ENCODE measurements at places on chromosomes 12 and 14. TPM values are rescaled to one million over a fixed set of nuclear protein-coding genes. Genes with fewer than 3 reads are reported as not detected.
A peak's percentile ranks its signal among the peaks of the same experiment; 100 is the strongest.

GRCh38 chr14:71536015-71536740, 396.1 kb upstream of the RGS6 start:
- no peak for DNase-seq

GRCh38 chr14:33454707-33455106, 496.2 kb downstream of the EGLN3 start:
- no peak for DNase-seq

Gene MLEC
- 60.6 TPM for total RNA-seq

GRCh38 chr14:52918486-52918885, 32.4 kb downstream of the FERMT2 start:
- no peak for DNase-seq

- no peak for DNase-seq
Observed at GRCh38 chr14:50103558-50103957, 12.8 kb downstream of the VCPKMT start.

- no peak for DNase-seq
Observed at GRCh38 chr12:103865151-103865730, 24.2 kb upstream of the NT5DC3 start.

DNA sequence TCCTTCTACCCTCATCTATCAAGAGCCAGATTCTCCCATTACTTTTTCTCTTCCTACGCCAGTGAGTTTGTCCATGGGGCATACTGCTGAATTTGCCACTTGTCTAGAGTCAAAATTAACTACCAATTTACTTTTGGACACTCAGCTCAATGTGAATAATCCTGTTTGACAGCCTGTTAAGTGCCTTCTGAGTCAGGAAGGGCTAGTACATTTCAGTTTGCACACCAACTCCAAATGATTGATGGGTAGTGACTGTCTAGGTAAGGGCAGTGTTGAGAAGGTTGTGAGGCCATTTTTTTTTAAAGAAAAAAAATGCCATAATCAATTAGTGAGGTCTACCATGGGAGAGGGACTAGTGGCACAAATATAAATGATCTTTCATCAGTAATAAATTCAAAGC, 21.8 kb upstream of the TRIM9 start:
- no peak for DNase-seq

DNA sequence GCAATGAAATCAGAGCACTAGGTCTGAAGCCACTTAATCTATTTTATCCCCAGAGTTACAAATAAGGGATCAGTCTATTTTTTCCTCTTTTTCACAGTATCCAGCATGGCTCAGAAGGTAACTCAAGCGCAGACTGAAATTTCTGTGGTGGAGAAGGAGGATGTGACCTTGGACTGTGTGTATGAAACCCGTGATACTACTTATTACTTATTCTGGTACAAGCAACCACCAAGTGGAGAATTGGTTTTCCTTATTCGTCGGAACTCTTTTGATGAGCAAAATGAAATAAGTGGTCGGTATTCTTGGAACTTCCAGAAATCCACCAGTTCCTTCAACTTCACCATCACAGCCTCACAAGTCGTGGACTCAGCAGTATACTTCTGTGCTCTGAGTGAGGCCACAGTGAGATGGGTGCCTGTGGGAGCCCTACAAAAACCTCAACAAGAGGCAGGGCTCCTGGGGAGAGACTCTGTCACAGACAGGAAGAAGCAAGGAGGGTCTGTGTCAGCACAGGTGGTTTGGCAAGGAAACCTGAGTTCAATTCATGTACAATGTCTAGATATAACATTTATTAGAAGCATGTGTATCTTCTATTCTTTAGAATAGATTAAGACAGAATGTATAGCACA, 334.3 kb upstream of the OR4E1 start:
- no peak for DNase-seq

Gene TDRD9
- 3.1 TPM for total RNA-seq

- no peak for DNase-seq
Observed at GRCh38 chr12:129964826-129965457, 61.1 kb upstream of the TMEM132D start.

- DNase-seq = no peak
Observed at GRCh38 chr14:102180248-102180998, 40.7 kb downstream of the WDR20 start.

DNA sequence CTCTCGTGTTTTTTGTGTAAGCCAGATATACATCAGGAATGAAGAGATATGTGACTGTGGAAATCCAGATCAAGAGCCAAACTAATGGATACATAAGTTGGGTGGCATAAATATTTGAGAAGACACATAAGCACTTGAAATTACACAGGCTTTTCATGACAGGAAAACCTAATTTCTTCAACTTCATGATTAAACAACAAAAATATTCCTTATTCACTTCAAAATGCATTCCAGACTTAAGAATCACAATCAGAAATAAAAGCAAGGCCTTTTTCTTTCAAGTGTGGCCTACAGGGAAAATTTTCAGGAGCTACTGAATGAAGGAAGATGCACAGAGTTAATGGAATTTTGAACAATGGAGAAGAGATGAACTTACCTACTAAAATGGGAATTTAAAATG, 515.6 kb downstream of the FOXG1 start:
- DNase-seq = no peak

Gene MMP17
- total RNA-seq = 11.3 TPM

Gene STRAP
- total RNA-seq = 78.1 TPM

Gene LBHD2
- total RNA-seq = not detected

DNA sequence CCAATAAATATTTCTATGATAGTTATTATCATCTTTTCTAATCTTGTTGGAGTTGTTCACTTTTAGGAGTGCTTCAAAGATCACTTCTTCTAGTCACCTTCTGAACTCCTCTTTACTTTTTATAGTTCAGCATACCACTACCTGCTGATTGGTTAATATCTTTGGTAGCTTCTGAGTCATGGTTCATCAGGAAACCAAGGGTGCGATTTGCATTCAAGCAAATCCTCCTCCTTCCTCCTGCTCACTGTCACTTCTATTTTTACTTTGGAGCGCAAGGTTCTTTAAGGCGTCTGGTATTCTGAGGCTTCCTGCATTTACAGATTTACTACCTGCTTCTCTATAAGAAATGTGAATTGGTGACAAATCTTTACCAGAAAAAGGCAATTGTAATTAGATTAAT, 24.0 kb downstream of the SYT1 start:
- DNase-seq = no peak

Gene KRT72
- total RNA-seq = not detected

- no peak for DNase-seq
Observed at GRCh38 chr12:93778306-93778705, 101.1 kb downstream of the CRADD start.

GRCh38 chr14:26463136-26463535, 134.7 kb downstream of the NOVA1 start:
- no peak for DNase-seq

DNA sequence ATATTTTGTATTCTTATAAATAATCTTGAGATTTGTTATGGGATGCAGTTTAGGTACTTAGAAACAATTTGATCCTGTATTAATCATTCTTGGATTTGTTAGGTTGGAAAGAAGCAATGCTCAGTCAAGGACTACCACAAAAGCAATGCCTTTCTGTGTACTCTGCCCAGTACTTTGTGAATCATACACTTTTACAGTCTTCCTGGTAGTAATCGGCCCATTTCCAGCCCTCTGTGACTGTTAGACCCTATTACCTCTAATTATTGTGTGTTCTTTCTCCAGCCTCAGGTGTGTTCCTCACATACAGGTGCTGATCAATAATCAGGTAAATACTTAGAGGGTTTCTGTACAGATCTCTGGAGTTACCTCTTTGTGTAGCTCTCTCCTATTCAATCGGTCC, 609.0 kb downstream of the KCNH5 start:
- DNase-seq = no peak

Gene CCNB1IP1
- total RNA-seq = 35.3 TPM

DNA sequence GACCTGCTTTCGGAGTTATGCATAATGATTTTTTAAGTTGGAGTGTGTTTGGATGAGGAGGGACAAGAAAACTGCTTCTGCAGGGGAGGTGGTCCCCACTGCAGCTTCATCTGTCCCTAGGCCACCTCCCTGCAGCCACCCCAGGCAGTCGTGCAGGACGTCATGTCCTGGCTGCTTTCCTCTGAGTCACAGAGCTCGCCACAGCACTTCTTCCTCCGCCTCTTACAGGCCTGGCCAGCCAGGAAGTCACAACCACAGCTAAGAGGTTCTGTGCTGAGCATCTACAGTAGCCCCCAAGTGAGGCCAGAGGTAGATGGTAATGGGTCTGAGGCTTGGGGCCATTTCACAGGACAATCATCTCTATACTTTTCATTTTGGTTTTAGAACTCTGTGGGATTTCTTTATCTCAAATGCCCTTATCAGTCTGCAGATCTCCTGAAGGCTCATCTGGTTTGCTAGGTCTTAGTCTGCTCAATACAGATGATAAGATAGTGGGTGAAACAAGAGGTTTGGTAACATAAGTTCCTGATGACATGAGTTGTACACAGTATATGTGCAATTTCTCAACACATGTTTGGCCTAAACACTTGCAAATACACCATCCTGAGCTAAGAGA, 106.4 kb downstream of the ARF6 start:
- DNase-seq = peak; percentile 49

Gene TMED10
- 124 TPM for total RNA-seq

- no peak for DNase-seq
Observed at GRCh38 chr14:50023671-50024490, 92.5 kb downstream of the VCPKMT start.

- DNase-seq = no peak
Observed at GRCh38 chr12:88328090-88328489, 186.0 kb downstream of the TMTC3 start.

Gene SPIC
- 0.37 TPM for total RNA-seq

DNA sequence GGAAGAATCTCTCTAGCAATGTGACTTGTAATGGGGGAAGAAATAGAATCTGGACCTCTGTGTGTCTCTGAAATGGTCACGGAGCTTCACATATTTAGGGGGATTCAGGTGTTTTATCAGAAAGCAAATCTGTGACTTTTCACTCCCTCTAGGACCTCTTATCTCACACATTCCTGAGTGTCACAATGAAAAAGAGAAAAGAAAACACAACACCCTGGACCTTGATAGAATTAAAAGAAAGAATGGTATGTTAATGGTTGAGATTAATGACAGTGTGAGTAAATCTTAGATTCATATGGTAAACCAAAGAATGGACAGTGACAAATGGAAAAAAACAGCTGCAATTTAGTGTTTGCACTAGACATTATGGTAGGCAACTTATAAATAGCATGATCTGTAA, 68.5 kb downstream of the PKP2 start:
- DNase-seq = no peak

DNA sequence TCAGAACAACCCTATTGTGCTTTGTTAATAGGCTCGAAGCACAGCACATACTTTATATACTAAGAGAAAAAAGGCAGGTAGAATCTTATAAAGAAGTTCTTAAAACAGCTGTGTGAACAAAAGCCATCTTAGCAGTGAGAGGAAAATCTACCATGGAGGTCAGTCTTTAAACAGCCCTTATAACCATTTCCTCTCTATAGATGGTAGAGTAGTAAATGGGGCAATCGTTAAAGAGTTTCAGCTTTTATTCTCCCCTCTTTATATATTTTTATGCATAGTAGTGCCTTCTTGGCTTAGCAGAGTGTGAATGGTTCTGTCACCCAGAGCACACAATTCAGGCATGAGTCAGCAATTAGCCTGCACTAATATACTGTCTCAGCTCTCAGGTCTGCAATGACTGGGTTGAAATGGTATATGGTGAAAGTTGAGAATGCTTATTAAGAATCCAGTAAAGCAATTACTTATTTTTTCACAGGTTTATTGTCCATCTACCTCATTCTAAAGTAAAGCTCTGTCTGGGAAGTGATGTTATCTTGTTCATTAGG, 305.0 kb downstream of the NELL2 start:
- DNase-seq = no peak

- DNase-seq = no peak
Observed at GRCh38 chr14:93320489-93320888, 12.3 kb downstream of the BTBD7 start.

- no peak for DNase-seq
Observed at GRCh38 chr12:27048822-27049752, 26.7 kb downstream of the MED21 start.

DNA sequence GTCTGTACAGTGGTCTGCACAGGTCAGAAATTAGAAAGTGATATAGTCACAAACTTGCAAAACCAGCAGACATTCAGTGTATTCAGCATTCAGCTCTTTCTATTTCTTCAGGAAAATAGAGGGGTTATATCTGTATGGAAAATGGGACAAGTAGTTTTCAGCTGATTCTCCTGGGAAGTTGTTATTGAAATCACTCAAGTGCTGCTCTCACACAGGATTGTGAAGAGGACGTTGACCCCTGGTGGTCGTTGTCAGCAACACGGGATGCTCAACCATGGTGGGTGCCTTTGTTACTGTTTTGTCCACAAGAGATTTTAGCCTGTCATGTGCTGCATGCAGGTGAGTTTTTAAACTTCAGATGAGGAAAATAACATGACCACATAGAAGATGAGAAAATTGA, 981.8 kb downstream of the TMEM121 start:
- no peak for DNase-seq

Gene WIF1
- not detected for total RNA-seq
